Dermis microvascular lymphatic vessel endothelial cell (primary cell): ENCODE measurements at places on chromosomes 11 and 22. TPM values are rescaled to one million over a fixed set of nuclear protein-coding genes. Genes with fewer than 3 reads are reported as not detected.

DNA sequence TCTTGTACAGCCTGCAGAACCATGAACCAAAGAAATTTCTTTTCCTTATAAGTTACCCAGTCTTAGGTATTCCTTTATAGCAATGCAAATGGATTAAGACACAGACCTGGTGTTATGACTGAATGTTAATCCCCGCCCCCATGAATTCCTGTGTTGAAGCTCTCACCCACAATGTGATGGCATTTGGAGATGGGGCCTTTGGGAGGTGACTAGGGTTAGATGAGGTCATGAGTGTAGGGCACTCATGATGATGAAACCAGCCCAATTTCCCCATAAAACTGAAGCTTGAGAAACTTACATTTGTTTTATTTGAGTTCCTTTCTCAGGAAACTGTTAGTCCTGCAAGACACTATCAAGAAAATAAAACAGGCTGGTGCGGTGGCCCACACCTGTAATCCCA lies 115.8 kb upstream of the THY1 start:
- DNase-seq = no peak

Gene OR51E2
- not detected in 2 replicates for total RNA-seq

Gene SIRT3
- 5.8 and 9.6 TPM in 2 replicates for total RNA-seq

- no peak for DNase-seq
These were observed 80.1 kb upstream of the PRODH start for GRCh38 chr22:19016081-19016766.

Gene ARHGAP32
- 3.0 and 7.1 TPM in 2 replicates for total RNA-seq

Gene KCNJ4
- total RNA-seq = not detected in 2 replicates

DNA sequence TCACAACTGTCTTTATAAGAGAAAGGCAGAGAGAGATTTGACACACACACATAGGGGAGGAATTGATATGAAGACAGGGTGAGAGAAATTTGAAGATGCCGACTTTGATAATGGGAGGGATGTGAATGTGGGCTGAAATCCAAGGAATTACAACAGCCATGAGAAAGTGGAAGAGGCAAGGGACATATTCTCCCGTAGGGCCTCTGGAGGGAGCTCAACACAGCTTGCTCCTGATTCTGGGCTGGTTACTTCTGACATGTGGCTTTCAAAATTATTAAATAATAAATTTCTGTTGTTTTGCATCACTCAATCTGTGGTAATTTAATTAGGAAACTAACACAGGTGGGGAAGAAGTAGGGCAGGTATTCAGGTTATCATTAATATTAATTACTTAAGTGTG lies 282.9 kb downstream of the LUZP2 start:
- no peak for DNase-seq

- no peak for DNase-seq
These were observed 120.7 kb upstream of the TOP3B start for GRCh38 chr22:22103078-22103875.

DNA sequence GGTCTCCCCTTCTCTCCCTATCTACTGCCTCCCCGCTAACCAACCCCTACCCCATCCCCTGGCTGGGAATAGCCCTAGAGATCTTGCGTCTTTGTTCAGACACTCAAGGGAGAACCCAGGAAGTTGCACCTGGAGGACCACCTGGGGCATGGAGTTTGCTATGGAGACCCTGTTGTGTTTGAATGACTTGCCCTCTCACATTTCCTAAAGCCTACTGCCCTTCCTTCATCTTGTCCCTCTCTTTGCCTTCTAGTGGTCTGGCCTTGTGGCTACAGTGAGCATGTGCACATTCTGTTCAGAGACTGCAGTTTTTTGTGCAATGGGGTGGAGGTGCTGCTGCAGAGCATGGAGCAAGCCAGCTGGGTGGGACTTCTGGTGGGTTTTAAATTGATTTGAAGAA lies 42.5 kb downstream of the ZNRF3 start:
- DNase-seq = no peak
